ENCODE measurements at places on chromosomes 12 and 14.

DNA sequence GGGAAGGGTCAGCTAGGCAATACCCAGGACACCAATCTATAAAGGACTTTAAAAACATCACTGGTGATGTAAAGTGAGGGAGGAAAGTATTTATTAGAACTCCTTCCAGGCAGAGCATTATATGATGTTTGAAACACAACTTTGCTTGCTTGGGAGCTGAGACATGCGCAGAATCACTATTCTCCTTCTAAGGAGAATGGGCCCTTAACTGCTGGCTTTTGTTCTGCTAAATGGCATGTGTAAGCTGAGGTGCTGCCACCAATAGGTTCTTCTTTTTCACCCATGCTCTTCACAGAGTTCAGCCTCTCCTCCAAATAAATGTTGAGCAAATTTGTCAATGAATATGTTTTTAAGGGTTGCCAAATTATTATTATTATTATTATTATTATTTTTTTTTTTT is 3.9 kb downstream of the STAC3 start:
- no peak for DNase-seq

DNA sequence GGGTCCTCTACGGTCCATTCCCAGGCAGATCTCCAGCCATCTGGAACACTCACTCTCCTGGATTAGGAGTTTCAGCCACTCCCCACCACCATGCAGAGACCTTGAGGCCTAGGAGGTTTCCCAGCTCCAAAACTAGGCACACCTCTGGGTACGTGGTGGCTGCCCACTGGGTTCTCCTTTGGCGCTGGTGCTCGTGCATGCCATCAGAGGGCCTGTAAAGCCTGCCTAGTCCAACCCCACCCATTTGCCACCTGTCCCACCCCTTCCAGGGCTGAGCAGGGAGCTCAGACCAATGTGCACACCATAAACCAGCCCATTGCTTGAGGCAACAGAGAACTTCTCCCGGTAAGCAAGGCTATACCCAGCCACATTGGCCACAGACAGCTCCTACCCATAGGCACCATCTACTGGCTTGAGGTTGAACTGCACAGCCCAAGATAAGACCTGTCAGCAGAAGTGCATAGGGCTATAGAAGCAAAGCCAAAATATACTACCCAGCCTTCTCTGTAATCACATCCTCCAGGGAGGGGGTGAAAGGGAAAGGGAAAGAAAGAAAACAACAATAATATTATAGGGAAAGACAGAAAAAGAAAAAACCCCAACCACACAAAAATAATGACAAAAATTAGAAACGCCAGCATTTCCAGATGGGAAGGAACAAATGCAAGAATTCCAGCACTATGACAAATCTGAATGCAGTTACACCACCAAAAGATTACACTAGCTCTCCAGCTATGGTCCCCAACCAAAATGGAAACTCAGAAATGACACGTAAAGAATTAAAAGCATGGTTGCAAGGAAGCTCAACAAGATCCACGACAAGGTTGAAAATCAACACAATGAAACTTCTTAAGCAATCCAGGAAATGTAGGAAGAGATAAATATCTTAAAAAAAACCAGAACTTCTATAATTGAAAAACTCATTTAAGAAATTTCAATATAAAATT is 111.9 kb upstream of the CCDC175 start:
- no peak for DNase-seq

- no peak for DNase-seq
These were observed 136.3 kb downstream of the FOXG1 start for GRCh38 chr14:28902930-28903329.

- peak; percentile 41 for DNase-seq
These were observed 16.3 kb downstream of the RAPGEF3 start for GRCh38 chr12:47742253-47742825.

DNA sequence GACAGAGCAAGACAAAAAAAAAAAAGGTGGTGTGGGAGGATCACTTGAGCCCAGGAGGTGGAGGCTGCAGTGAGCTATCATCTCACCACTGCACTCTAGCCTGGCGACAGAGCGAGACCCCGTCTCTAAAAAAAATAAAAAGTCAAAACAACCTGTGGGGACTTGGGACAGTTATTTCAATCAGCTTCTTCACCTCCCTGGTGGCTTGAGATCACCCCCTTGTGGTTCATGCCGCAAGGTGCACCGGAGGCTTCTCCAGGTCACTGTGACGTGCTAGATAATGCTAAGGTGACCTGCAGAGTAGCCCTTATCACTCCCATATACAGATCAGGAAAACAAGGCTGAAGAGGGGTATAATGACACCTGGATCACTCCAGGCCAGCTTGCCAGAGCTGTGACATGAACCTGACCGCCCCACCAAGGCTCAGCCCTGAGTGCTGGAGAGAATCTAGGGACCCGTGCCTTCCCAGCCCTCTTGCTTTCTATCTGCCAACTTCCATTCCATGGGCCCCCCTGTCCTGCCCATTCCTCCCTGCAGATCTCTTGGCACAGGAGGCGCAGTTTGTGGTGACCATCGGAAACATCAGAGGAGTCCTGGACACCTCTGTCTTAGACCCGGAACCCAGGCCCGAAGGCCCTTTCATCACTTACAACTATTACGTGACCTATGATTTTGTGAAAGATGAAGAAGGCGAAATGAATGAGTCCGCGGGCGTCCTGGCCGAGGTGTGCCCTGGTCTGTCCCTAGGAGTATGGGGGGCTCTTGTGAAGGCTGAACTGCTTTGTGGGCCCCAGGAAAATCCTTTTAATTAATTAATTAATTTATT is 8.1 kb downstream of the LRRC43 start:
- peak; percentile 36 for DNase-seq

GRCh38 chr14:106549064-106549463 is 1022.7 kb downstream of the TMEM121 start:
- DNase-seq, result no peak

- no peak for DNase-seq
These were observed 39.9 kb downstream of the TMTC1 start for GRCh38 chr12:29743801-29744200.

DNA sequence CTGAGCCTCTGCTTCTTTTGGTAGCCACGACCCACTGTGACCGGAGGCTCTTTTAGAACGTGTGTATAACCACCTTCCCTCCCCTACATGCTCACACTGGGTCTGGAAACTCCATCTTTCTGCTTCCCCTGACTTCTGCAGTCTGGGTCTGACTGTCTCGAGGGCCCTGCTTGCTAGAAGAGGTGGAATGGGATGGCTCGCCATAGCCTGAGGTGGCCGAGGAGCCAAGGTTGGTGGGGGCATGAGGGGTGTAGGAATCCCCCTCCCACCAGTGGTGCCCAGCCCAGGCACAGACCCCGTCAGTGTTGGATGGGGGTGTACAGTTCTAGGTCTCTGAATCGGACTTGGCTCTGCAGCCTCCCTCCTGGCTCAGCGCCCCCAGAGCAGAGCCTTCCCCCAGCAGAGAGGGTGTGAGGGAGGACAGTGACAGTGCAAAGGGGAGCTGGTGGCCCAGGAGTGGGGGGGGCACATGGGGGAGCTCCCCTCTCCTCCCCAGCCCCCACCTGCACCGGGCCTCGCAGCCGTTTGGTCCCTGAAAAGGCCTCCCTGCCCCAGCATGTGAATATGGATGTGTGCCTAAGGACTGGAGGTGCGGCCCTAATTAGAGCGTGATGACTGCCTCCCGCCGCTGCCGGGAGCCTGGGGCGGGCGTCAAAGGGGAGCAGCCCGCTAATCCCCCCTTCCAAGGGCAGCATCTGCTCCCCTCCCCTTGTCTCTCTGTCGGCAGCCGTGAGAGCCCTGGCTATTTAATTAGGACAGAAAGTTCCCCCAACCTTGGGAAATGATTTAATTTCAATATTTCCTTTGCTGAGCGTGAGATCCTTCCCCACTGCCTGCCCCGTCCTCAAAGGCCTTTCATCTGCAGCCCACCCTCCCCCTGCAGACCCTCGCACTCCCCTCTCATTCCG is 196.2 kb upstream of the C14orf180 start:
- no peak for DNase-seq

DNA sequence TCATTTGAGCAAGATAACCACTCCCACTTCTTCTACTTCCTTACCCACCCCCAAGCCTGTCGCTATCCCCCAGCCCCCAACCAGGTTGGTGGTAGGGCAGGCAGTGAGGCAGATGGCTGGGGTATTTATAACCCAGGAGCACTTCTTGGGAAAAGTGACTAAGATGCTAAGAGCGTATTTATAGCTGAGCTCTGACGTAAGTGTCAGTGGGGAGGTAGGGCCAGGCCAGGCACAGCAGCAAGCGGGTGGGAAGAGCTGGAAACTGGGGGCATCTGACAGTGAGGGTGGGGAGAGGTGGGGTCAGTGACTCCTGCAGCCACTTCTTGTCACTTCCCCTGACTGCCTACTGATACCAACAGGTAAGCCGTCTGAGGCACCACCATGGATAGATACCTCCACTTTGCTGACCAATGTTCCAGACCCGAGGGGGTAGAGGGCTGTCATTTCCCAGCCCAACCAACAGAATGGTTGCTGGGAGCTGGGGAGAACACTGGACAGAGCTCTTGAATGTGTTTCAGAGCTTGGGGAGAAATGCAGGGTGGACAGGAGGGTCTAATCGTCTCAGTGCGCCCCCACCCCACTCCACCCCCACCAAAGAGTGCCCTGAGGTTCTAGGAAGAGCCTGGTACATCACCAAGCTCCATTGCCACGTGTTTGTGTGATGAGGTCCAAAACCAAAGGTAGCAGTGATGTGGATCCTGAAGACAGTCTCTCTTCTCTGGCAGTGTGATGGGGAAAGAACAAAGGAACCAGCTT is 2.7 kb upstream of the INHBE start:
- DNase-seq, result no peak

DNA sequence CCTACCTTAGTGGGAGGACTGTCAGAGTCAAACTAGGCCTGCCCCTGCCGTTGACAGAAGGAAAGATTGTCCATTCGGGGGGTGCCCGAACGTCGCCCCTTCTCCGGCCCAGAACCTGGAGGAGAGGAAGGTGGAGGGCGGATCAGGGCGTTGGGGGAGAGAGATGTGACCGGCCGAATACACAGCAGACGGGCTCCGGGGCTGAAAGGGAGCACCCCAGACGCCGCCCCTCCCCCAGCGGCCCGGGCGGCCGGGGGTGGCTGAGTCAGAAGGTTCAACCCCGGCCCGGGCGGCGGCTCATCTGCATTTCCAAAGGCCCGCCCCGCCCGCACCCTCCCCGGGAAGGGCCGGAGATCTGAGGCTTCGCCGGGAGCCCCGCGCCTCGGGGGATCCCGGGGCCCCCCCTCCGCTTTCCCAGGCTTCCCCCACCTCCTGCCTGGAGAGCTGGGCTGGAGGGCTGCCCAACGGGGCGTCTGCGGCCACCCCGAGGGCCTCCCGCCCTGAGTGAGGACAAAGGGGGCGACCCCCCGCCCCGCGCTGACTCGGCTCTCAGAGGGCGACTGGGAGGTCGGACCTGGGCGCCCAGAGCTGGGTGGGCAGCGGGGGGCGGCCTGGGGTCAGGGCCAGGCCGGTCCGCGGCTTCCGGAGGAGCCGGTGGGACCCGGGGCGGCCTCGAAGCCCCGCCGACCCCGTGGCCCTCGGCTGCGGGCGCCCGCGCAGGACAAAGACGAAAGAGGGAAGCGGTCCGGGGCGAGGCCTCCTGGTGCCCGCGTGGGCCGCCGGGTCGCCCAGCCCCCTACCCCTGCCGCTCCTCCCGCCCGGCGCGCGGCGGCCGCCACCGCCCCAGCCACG is 3.7 kb upstream of the SETD1B start:
- DNase-seq, result no peak

GRCh38 chr12:18456344-18456743 is 195.0 kb downstream of the PIK3C2G start:
- DNase-seq, result no peak

DNA sequence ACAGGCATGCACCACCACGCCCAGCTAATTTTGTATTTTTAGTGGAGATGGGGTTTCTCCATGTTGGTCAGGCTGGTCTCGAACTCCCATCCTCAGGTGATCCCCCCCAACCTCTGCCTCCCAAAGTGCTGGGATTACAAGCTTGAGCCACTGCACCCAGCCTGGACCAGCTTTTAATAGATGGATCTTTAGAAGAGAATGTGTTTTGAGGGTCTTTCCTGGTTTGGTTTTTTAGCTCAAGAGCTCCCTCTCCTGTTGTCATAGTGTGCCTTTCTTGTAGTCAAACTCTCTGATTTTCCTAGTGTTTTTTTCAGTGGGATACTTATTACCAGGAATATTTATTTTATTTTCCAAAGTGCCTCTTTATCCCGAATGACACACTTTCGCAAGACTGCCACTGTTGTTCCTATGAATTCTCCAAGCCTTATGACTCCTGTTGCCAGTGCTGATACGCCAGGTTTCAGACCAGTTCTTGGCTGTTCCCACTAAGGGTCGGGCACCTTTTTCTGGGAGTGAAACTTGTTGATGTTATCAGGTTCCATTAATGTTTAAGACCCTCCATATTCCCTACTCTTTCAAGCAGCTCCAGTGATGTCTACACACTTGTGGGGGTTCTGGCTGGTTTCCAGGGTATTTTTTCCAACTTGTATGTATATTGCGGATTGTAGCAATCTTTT is 31.5 kb upstream of the LIMA1 start:
- DNase-seq, result no peak

GRCh38 chr12:66217342-66217917 is 28.4 kb downstream of the IRAK3 start:
- no peak for DNase-seq

DNA sequence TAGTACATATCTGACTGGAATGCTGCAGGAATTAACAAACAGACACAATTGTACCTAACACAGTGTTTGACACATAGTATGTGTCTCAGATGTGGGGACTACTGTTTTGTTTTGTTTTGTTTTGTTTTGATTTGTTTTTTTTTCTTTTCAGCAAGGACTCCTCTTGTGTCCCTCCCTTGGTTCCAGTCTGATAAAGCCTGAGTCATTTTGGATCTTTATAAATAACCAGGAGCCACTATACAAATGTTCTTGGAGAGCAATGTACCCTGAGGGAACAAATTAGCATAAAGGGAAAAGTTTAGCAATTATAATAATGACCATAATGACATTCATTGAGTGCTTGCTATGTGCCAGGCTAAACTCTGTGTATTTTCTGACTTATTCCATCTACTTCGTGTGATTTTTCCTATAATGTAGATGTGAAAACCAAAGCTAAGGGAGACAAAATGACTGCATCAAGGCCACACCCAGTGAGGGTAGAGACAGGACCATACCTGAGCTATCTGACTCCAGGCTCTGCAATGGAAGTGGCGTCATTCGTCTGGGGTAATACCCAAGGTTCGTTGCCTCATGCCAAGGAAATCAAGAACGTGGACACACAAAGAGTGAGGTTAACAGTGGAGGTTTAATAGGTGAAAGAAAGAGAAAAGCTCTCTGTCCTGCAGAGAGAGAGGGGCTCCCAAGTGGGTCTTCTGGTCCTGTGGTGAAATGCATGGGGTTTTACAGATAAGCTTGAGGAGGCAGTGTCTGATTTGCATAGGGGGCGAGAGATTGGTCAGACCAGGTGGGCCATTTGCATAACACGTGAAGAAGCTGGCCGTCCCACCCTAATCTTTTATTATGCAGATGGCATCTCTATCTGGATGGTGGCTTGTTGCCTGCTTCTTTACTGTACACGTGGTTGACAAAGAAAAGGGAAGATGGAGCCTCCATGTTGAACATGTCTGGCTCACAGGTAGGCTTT is 285.5 kb upstream of the SFSWAP start:
- DNase-seq, result no peak

GRCh38 chr14:24958271-24958670 is 91.7 kb downstream of the STXBP6 start:
- DNase-seq, result no peak

- no peak for DNase-seq
These were observed 53.4 kb downstream of the PLBD1 start for GRCh38 chr12:14514154-14514842.

GRCh38 chr14:57847096-57847495 is 18.8 kb downstream of the SLC35F4 start:
- DNase-seq, result no peak
